ENCODE measurements at places on chromosomes 3 and 15.

GRCh38 chr15:89091627-89092220 is 3.5 kb downstream of the ABHD2 start:
- DNase-seq, result no peak

GRCh38 chr3:73863546-73864079 is 238.9 kb upstream of the PDZRN3 start:
- DNase-seq, result no peak

- no peak for DNase-seq
Observed at GRCh38 chr3:117355566-117355965, 646.0 kb downstream of the TUSC7 start.

DNA sequence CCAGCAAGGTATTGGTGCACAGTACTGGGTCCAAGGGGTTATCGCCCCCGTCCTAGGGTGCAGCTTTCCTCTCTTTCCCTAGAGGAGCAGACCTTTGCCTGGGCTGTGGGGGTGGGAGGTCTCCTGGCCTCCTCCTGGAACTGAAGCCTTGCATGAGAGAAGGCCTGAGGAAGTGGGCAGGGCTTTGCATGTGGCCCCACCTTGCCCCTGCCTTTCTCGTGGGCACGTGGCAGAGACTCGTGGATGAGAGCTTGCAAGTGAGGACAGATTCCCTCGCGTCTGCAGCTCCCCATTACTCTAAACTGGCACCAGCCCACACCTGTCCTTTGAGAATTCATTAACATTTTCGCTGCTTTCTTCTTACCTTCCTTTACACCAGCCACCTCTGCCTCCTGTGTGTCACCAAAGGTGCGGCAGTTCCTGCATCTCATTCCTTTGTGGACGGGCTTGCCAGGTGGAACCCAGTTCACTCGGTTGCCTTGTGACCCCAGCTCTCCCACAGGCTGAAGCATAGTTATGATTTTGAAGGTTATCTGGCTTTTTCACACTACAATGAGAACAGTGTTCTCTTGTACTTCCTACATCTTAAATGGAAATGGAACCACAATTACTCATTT is 40.9 kb upstream of the NR2C2 start:
- no peak for DNase-seq

GRCh38 chr3:136142592-136142991 is 53.5 kb downstream of the MSL2 start:
- peak; percentile 91 for DNase-seq

- no peak for DNase-seq
Observed at GRCh38 chr15:68992696-68993095, 21.8 kb upstream of the NOX5 start.

GRCh38 chr3:64936556-64936955 is 248.8 kb upstream of the ADAMTS9 start:
- peak; percentile 49 for DNase-seq

GRCh38 chr15:59186501-59186900 is 20.1 kb upstream of the LDHAL6B start:
- DNase-seq, result peak; percentile 68

DNA sequence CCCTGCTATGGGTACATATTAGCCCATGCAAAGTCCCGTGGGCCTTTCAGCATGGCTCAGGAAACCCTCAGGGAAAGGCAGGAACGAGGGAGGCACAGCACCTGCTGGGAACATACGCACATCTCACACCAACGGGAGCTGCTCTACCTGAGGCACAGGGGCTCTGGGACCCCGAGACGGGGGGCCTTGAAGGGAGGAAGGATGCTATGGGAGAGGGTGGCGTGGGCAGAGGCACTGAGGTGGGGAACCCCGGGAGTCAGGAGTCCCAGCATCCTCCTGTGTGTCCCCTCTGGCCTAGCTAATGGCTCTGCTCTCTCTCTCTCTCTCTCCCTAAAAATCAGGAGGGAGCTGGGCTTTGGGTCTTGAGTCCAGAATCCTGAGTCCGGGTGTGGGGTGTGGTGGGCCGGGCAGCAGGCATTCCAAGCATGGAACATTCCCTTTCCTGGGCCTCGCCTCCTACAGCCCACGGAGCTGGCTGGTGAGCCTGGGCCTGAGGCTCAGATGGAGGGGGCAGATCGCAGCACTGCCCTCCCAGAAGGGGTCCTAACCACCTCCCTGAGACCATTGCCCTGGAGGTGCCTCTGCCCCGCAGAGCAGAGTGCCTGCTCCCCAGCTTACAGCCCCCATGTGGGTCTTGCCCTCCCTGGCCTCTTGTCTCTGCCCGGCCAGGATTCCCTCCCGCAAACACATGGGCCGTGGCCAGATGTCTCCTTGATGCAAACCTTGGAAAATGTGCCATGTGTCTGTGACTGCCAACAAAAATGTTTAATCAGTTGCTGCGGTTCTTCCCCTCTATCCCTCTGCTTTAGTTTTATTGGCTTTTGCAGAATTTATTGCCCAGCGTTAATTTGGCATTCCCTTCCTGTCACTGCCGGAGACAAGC is 101.6 kb downstream of the TMEM266 start:
- no peak for DNase-seq

DNA sequence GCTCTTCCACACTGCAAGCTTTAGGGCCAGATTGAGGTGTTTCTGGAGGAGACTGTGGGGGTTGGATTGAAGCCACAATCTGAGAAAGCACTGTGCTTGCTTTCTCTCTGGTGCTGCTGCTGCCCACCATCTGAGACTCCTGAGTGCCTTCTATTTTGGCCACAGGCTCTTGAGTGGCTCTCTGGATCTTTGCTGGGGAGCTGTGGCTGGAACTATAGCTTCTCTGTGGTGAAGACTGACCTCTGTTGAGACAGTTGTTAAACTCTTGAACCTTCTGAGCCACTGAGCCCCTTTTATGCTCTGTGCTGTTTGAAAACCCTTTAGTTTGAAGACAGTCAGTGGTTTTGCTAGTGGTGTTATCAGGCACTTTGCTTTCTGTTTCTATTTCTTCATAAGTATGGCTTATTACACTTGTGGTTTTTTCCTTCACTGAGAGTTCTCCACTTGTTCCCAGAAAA is 108.7 kb upstream of the TSPAN3 start:
- DNase-seq, result peak; percentile 3

GRCh38 chr15:92848852-92849598 is 51.1 kb upstream of the CHD2 start:
- DNase-seq, result peak; percentile 94

DNA sequence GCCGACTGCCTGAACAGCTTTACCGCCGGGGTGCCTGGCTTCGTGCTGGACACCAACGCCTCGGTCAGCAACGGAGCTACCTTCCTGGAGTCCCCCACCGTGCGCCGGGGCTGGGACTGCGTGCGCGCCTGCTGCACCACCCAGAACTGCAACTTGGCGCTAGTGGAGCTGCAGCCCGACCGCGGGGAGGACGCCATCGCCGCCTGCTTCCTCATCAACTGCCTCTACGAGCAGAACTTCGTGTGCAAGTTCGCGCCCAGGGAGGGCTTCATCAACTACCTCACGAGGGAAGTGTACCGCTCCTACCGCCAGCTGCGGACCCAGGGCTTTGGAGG is 815 bp downstream of the SPINT1 start:
- DNase-seq, result no peak

- no peak for DNase-seq
Observed at GRCh38 chr3:72351536-72351935, 496.7 kb downstream of the SHQ1 start.

DNA sequence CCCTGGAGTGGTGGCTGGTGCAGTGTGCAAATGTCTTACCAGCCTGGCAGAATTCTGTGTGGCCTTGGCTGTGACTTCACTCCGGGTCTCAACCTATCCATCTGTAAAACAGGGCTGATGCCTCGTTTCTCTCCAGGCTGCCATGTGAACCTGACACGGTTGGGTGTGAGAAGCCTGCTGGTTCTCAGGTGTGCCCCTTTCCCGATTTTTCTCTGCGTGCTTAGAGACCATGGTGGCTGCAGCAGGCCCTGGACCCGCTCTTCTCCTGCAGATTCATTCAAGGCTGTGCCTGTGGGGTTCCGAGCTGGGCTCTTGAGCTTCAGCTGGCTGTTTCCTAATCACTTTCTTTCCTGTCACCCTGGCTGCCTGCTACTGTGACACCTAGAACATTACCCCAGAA is 38.9 kb downstream of the EEFSEC start:
- no peak for DNase-seq

DNA sequence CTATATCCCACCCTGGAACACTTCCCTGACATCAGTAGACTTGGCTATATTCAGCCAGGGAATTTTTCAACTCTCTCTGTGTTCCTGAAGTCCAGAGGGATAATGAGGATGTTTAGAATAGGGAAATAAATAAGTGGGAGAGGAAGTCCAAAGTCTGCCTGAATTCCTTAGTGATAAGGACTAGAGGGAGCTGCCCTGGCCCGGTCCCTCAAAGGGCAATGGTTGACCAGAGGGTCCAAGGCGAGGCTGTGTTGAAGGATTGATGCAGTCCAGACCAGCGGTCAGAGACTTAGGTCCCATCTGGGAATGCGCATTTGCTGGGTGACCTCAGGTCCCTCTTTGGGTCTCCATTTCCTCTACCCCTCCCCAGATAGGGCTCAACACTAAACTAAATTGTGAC is 7.9 kb downstream of the VIPR1 start:
- DNase-seq, result no peak

- no peak for DNase-seq
Observed at GRCh38 chr3:112777811-112778210, 68.9 kb downstream of the CD200R1L start.

GRCh38 chr15:65290228-65290627 is 3.5 kb upstream of the PARP16 start:
- DNase-seq, result no peak

DNA sequence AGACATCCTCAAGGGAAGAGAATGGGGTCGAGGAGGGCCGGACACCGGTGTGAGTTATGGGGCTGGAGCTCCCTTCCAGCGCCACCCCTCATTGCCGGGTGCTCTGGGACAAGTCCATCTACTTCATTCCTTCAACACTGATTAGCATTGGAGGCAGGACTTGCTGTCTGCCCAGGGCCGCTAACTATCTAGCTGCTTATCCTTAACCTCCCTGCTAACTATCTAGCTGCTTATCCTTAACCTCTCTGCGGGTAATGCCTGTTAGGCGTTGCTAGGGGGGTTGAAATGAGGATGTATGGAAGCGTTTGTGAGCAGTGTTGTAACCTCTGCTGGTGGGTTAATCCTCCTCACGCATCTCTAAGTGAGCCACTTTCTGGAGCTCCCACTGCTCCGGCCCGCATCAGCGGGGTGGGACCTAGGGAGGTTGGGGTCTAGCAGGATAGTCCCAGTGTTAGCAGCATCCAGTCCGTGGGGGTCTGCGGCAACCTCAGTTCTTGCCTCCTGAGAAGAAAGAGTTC is 10.9 kb upstream of the CHAC1 start:
- DNase-seq, result no peak

DNA sequence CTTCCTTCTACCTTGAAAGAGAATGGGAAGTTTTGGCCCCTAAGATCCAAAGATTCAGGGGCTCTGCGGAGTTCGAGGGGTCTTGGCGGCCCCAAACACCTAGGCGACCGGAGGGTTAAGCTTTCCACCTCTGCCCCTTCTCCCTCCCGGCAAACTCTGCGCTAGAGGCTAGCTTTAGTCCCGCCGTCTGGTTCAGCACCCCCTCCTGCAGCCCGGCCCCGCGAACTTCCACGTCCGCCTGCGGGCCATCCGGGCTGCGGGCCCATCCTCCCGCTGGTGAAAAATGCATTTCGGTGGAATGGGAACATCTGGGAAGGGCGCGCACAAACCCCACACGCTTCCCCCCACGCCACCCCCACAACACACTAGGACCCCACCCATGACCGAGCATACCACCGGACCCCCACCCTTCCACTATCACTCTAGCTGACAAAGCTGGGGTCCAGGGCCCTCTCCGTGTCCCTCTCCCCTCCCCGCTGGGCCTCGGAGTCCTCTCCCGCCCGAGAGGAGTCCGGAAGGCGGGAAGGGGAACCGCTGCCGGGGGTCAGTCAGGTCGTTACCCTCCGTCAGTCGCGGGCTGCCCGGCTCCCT is 1.0 kb downstream of the SHOX2 start:
- DNase-seq, result no peak

- DNase-seq, result no peak
Observed at GRCh38 chr15:63456258-63456657, 48.1 kb upstream of the USP3 start.

GRCh38 chr3:16085884-16086608 is 88.4 kb upstream of the GALNT15 start:
- DNase-seq, result peak; percentile 59

- DNase-seq, result peak; percentile 31
Observed at GRCh38 chr3:176431991-176432390, 765.3 kb downstream of the TBL1XR1 start.

GRCh38 chr3:100941451-100941850 is 51.8 kb downstream of the ABI3BP start:
- no peak for DNase-seq

DNA sequence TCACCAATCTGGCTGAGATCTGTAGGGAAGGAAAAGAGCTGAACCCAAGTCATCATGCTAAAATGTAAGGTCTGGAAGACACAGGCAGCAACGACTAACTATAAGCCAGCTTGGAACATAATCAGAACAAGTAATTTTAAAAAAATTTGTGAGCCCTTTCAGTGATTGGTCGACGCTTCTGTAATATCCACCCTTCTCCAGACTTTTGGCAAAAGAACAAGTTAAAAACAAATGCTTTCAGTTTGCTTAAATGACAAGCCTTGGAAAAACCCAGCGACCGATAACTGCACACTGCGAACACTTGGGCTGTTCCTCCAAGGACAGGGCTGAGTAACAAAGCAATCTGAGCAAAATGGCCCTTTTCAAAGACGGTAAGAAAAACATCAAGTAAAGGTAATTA is 49.6 kb downstream of the PCSK6 start:
- DNase-seq, result peak; percentile 17

DNA sequence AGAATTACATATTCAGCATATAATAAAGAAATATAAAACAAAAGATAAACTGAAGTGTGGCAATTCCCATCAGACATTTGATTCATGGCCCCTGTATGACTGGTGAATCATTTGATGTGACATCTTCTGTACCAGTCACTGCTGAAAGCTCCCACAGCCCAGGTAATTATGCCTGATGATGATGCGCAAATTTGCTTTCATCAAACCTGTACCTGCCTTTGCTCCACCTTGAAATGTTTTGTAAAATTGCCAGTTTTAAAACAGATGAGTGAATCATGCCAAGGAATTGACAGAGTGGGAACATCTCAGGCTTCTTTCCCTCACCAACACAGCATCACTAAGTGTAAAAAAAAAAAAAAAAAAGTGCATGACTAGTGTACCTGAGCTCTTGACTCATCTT is 66.5 kb upstream of the EIF1B start:
- DNase-seq, result no peak

DNA sequence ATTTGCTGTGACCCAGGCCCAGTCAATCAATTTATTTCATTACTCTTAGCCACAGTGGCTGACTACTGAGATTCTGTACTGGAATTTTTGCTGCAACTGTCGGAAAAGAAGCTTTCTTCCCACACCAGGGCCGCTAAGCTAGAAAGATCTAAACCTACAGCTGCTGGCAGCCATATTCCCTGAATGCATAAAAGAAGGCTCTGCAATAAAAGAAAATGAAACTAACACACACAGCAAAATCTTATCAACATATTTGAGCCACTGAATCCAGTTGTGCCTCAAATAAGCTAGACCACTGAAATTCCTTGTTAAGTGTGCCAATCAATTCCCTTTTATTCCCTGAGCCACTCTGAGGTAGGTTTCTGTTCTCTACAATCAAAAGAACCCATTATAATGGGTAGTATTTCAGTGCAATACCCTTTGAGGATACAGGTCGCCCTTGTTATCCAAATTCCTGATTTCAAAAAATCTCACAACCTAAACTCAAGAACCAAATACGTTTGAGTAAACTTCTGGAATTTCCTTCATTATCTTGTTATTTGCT is 60.3 kb downstream of the MYO9A start:
- DNase-seq, result no peak

- DNase-seq, result no peak
Observed at GRCh38 chr3:45518376-45519135, 76.0 kb upstream of the LIMD1 start.

Data from astrocyte (in vitro differentiated cells and primary cell).